Psoas muscle (tissue), 8 donors: ENCODE measurements at places on chromosomes 2 and 18. TPM values are rescaled to one million over a fixed set of nuclear protein-coding genes. Genes with fewer than 3 reads are reported as not detected.
A peak's percentile ranks its signal among the peaks of the same experiment; 100 is the strongest.

DNA sequence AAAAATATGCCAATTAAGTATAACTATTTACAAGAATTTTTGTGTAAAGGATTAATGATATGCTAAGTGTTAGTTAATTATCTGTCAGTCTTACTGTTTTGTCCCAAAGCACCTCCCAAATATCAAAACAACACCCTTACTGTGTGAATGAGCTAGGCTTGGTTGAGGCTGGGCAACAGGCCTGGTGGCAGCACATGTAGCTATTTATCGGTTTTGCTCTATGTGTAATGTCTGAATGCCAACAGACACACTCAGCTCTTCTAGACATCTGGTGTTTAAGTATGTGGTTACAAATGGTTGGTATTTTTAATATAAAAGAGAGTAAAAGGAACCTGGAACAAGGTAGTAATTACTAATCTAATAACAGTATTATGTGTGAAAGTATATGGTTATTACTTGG is 175.3 kb downstream of the RAB3GAP1 start:
- DNase-seq, result no peak

- DNase-seq, result no peak
Measured at GRCh38 chr2:1661891-1662605, 82.3 kb downstream of the PXDN start.

DNA sequence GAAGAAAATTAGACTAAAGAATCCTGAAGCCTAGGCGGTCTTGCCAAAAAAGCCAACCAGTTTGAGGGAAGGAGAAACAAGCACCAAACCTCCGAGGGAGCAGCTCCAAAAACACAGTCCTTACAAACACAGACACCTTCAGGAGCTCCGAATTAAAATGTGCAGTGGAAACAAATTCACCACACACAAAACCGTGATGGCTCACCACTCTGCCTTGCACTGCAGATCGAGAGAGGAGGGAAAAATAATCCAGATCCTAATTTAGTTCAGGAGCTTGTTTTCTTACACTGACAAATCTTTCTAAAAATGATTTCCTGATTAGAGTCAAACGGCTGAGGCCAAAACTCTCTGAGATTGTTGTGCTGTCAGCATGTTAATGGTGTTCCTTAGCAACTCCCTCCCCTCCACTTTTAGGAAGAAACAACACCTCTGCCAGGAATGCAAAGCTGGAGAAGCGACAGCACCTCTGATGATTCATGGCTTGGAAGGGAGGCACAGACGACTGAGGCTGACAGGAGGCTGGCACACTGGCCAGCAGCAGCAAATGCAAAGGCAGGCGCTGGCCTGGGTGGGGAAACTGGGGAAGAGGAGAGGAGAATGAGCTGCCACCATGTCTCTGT is 249.4 kb upstream of the KLHL29 start:
- peak; percentile 67 for DNase-seq

- DNase-seq, result no peak
Measured at GRCh38 chr2:82098617-82099016, 1794.1 kb upstream of the LRRTM1 start.

GRCh38 chr18:69205925-69206324 is 194.8 kb upstream of the DOK6 start:
- DNase-seq, result no peak

- no peak for DNase-seq
Measured at GRCh38 chr2:39632876-39633275, 32.8 kb upstream of the TMEM178A start.

DNA sequence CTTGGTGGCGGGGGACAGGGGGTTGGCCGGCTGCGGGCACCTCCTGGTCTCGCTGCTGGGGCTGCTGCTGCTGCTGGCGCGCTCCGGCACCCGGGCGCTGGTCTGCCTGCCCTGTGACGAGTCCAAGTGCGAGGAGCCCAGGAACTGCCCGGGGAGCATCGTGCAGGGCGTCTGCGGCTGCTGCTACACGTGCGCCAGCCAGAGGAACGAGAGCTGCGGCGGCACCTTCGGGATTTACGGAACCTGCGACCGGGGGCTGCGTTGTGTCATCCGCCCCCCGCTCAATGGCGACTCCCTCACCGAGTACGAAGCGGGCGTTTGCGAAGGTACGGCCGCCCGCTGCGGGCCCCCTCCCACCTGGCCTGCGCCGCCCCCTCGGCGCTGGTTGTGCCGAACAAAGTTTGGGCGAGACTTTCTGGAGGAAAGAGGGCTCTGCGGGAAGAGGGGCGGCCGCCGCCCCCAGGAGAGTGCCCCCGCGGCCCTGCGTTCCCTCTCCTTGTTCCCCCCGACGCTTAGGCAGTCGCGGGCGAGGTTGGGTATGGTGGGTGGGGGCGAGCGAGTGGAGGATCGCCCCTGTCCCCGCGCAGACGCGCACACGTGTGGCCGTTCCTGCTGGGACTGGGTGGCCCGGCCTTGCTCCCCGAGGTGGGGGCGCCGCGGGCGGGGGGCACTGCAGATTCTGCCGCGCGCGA is 866 bp downstream of the CRIM1 start:
- peak; percentile 49 for DNase-seq

The FTCDNL1 gene
- polyA plus RNA-seq, result 4.9 TPM

The CXCR1 gene
- polyA plus RNA-seq, result not detected

The AKAIN1 gene
- 0.34 TPM for polyA plus RNA-seq

The ELAC1 gene
- polyA plus RNA-seq, result 1.7 TPM

The TDRD15 gene
- not detected for polyA plus RNA-seq

The LBX2 gene
- polyA plus RNA-seq, result 0.68 TPM
